Activated T-cell treated with anti-CD3 and anti-CD28 coated beads, Interleukin-2, amount 50 U/mL, for 72 hours (primary cell): ENCODE measurements at places on chromosomes 3 and 15. TPM values are rescaled to one million over a fixed set of nuclear protein-coding genes. Genes with fewer than 3 reads are reported as not detected.

The SCG5 gene
- total RNA-seq = 3.5 TPM

The GATM gene
- 1.2 TPM for total RNA-seq

The NSMCE3 gene
- total RNA-seq = 11.5 TPM

The CPLX3 gene
- total RNA-seq = 0.17 TPM

The ARGFX gene
- total RNA-seq = not detected

The ZMYND10 gene
- 1.2 TPM for total RNA-seq

The TMC3 gene
- not detected for total RNA-seq

The HTR3D gene
- total RNA-seq = not detected

The SAMD7 gene
- total RNA-seq = not detected

The SATB1 gene
- 716 TPM for total RNA-seq

The HTR3E gene
- not detected for total RNA-seq

The AMT gene
- 7.5 TPM for total RNA-seq

The SCAMP5 gene
- 1.2 TPM for total RNA-seq

The WDR93 gene
- 0.19 TPM for total RNA-seq

The TRANK1 gene
- total RNA-seq = 25.8 TPM

The SPRED1 gene
- total RNA-seq = 0.77 TPM

The C3orf49 gene
- not detected for total RNA-seq

The HDGFL3 gene
- total RNA-seq = 22.8 TPM

The C2CD4B gene
- total RNA-seq = 0.90 TPM

The TMEM158 gene
- not detected for total RNA-seq

The CEP63 gene
- total RNA-seq = 25.1 TPM

The ZKSCAN7 gene
- total RNA-seq = 4.9 TPM

The PRR20G gene
- not detected for total RNA-seq

The FEZF2 gene
- not detected for total RNA-seq

The ANKRD63 gene
- not detected for total RNA-seq

The NAALADL2 gene
- 0.58 TPM for total RNA-seq

The B3GNT5 gene
- total RNA-seq = 14.4 TPM

The HTR3C gene
- total RNA-seq = not detected

The POLQ gene
- 17.9 TPM for total RNA-seq

The TMEM41A gene
- 22.7 TPM for total RNA-seq

The PPP1R14D gene
- not detected for total RNA-seq

The SNRPN gene
- 96.1 TPM for total RNA-seq

The GOLGA8N gene
- total RNA-seq = 6.5 TPM

The UACA gene
- total RNA-seq = 1.9 TPM
